ENCODE measurements at places on chromosomes 12 and 14.
A peak's percentile ranks its signal among the peaks of the same experiment; 100 is the strongest.

DNA sequence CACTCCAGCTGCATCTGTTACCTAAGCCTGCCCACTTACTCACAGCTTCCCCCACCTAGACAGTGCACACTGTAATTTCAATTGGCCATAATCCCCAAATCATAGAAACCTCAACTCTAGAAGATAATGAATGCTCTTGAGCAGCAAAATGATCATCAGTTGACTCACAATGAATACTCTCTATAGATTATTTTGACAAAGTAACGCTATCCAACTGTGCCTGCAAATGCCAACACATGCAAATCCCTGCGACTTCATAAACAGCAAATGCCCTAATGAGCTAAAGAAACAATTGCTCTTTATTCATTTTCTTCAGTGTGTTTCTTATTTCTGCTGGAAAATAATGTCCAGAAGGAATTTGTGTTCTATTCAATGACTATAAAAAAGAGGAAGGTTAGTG is 319.5 kb downstream of the PAWR start:
- DNase-seq, result no peak

DNA sequence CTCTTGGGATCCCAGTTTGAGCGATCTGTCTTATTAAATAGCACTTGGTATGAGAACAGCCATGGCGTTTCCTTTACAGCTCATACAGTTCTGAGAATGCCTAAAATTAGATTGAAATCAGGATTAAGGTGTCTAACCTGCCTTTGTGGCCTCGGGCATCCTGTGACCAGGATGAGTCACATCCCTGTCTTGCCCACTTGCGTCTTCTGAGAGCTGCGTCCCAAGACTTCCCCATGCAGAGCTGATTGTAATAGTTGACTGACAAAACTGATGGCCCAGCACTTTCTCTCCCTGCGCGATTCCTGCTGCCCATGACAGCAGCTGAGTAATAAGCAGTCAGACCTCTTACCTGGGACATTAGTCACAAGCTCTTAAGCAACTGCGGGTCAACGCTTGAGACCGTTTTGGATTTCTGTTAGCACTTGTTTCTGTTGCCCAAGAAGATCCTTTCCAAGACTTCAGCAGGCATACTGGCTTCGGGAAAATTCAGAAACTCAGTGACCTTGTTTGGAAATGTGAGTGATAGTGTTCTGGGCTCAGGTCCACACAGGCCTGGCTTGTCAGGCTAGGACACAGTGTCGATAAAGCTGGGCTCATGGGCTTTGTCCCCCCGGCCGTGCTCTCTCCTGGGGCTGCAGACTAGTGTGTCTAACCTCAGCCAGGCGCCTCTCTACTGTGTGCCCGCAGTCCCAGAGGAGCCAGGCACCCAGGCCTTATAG is 169.9 kb upstream of the HIF1A start:
- peak; percentile 90 for DNase-seq

DNA sequence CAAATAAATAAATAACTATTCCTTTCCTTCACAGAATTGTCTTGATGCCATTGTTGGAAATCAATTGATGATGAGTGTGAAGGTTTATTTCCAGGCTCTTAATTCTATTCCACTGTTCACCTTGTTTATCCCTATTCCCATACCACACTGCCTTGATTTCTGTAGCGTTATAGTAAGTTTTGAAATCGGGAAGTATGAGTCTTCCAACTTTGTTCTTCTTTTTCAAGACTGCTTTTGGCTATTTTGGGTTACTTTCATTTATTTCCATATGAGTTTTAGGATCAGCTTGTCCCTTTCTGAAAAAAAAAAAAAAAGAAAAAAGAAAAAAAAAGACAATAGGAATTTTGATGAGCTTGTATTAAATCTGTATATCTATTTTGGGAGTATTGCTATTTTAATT is 9.3 kb upstream of the CDK2AP1 start:
- DNase-seq, result no peak

GRCh38 chr12:5433845-5434646 is 2.1 kb downstream of the NTF3 start:
- no peak for DNase-seq

- no peak for DNase-seq
These were observed 40.9 kb upstream of the LHX5 start for GRCh38 chr12:113512568-113512967.

- DNase-seq, result no peak
These were observed 3.8 kb downstream of the ERP27 start for GRCh38 chr12:14934511-14934910.

DNA sequence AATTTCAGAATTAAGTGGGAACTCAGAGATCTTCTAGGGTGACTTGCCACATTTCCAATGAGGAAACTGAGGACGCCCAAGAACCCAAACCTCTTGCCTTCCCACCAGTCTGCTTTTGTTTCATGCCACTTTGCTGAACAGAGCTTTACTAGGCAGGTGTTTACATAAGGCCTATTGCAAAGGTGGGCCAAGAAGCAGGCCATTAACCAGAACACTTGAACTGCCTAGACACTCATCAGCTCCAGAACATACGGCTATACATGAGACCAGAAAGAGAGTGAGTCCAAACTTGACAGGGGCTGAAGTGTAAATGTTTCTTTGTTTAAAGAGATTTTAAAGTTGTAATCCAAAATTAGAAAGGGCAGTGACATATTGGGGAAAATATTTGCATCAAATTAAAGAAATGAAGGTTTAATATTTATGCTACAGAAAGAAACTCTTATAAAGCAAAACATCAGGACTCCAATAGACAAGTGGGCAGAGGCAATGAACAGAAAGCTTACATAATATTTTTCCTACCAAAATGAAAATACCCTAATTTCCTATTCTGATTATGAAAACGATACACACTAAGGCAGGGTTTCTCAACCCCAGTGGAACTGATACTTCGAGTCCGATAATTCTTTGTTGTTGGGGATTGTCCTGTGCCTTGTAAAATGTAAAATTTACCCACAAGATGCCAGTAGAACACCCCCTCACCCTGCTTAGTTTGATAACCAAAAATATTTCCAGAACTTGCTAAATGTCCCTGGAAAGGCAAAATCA is 11.7 kb downstream of the BATF start:
- DNase-seq, result no peak

- DNase-seq, result no peak
These were observed 472.6 kb upstream of the ATP2B1 start for GRCh38 chr12:90181216-90181615.

- DNase-seq, result no peak
These were observed 160.8 kb upstream of the FAR2 start for GRCh38 chr12:28988325-28988704.

GRCh38 chr14:64584190-64584589 is 34.4 kb downstream of the PPP1R36 start:
- no peak for DNase-seq

- DNase-seq, result peak; percentile 55
These were observed 44.6 kb downstream of the MLXIP start for GRCh38 chr12:122123051-122123760.

- DNase-seq, result no peak
These were observed 115.2 kb upstream of the RTL1 start for GRCh38 chr14:101018561-101019290.

DNA sequence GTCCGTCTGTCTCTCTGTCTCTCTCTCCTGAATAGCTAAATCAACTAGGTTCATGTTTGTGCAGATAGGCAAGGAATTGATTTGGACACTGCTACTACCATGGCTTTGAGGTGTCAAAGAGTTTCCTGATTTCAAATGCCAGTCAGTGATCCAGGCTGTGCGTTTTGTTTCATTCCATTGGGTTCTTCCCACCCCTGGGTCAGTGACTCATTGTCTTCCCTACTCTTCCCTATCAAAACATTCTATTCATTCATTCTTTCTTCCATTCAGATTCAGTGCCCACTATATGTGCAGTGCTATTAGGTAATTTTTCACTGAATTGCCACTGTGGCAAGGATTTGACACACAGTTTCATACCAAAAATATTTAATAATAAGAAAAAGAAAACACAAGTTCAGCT is 50.4 kb downstream of the RPH3A start:
- DNase-seq, result peak; percentile 53

DNA sequence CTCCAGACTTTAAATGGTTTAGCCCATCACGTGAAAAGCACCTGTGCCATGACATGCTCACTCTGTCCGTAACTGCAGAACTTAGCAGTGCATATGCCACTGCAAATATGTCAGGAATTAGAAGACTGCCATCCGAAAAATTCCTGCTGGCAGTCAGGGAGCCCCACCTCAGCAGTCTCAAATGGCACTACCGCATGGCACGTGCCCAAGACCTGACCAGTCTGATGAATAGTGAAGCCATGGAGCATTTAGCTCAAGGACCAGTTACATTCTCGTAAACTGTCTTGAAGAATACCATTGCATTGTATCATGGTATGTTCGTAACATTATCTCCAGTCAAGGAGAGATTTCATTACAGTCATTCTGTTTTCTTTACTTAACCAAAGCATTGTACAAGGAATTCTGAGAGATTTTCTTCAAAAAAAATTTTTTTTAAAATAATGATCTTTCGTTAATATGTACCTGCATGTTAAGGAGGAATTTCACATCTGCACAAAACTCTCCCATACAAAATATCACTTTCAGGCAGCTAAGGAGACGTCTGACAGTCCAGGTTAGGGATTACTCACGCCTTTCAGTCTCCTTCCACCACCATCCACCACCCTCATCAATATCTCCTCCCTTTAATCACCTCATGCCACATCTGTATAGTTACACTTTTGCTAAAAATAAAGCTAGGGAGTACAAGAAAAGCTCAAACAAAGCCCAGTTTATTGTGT is 138.5 kb downstream of the ANO2 start:
- peak; percentile 49 for DNase-seq

- no peak for DNase-seq
These were observed 54.2 kb upstream of the GPATCH2L start for GRCh38 chr14:76097547-76097946.

DNA sequence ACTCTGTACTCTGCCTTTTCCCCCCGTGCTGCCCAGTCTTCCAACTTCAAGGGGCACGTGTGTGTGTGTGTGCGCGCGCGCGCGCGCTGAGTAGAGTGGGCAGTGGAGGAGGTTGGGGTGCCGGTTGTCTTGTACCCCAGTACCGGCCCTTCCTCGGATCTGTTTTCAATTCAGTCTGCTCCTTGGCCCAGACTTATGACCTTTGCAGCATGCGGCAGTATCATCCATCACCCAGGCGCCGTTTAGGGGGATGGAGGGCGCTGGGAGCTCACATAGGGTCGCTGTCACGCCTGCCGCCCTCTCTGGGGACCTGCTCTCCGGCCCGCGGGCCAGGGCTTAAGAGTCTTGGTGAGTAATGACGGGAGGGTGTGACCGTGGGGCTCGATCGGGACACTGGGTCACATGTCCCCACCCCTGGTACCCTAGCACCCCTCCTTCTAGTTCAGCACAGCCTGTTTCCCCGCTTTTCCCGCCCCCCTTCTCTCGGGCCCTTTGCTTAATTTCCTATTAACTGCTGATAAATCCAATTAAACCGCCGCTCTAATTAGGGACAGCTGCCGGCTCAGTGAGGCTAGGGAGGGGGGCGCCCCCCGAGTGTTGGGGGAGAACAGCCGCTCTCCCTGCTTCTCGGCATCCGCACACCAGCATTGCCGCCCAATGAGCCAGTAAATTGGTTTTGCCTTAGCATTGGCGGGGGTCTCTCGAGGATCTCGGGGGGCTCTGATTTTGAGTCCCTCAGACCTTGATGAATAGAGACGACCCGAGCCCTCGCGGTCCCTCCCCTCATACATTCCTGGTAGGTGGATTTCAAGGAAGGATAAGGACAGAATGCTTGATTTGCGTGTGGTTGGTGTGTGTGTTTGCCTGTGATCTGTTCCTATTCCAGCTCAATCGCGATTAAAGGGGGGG is 9.3 kb downstream of the STAC3 start:
- no peak for DNase-seq

- DNase-seq, result peak; percentile 5
These were observed 172.2 kb downstream of the PTPRO start for GRCh38 chr12:15494329-15495046.

DNA sequence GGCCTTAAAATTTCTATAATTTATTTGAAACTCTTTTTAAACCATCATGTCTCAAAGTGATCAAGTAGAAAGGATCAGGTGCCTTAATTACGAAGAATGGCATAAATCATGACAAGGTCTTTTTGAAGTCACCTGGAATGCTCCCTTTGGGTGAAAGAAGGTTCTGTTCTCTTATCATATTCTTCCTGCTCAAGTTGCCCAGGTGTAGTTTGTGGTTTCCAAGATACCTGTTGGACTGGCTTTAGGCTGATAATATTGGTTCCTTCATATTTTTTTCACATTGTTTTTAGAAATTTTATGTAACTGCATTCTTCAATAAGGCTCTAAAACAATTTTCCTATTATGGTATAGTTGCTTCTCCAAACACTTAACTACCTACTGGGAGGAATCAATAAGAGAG is 29.2 kb downstream of the RASSF3 start:
- DNase-seq, result no peak

DNA sequence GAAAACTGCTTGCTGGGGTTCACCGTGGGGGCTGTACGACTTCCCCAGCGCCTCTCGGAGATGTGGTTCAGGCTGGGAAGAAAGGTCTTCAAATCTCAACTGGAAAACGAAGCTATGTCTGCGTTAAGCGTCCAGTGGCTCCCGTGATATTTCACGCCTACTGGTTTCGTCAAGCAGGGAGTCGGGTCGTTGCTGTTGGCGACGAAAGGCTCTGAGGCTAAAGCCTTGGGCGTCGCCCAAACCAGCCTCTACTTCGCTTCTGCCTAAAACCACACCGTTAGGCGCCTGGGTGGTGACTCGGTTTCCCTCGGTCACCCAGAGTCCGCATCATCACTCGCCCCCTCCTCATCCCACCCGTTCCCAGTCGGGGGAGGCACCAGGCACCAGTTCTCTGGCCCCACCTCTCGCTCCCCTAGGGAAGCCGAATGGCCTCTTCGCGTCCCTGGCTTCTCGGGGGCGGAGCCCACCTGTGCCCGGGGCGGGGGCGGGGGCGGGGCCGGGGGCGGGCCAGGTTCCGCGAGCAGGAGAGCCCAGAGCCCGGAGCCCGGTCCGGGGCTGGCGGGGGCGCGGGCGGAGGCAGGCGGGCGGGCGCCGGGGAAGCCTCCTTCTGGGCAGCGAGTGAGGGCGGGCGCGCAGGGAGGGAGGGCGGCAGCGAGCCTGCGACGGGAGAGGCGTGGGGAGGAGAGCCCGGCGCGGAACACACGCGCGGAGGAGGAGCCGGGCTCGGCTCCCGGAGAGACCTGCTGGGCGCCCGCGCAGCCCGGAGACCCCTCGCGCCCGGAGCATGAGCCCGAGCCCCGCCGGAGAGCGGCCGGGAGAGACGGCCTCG is at the start of gene B4GALNT3:
Gene B4GALNT3 (plus strand): TSS at position 510 of the 829 bp plus-strand sequence. CDS start 438 bp downstream, outside the sequence.
- DNase-seq, result peak; percentile 21

DNA sequence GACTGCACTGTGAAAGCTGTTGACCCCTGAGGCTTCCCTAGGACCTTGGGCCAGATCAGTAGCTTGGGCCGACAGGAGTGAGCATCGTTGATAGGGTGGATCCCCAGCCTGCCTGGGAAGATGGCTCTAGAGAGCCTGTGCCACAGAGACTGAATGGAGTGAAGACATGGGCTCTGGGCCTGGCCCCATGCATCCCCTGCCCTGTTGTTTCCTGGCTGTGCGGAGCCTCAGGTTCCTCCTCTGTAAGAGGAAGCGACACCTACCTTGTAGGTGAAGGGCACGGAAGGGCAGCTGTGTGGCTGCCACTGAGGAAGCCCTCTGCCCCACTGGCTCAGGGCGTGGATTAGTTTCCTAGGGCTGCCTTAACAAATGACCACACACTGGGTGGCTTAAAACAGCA is 23.9 kb downstream of the PLEKHG3 start:
- DNase-seq, result no peak

Measured in RPMI7951 (cell line).